NCI-H1105 treated with DMSO at 0.1 percent for 48 hours (cell line): ENCODE measurements at places on chromosomes 2 and 18.

- no peak for DNase-seq
Observed at GRCh38 chr2:208311954-208312353, 45.9 kb downstream of the PIKFYVE start.

DNA sequence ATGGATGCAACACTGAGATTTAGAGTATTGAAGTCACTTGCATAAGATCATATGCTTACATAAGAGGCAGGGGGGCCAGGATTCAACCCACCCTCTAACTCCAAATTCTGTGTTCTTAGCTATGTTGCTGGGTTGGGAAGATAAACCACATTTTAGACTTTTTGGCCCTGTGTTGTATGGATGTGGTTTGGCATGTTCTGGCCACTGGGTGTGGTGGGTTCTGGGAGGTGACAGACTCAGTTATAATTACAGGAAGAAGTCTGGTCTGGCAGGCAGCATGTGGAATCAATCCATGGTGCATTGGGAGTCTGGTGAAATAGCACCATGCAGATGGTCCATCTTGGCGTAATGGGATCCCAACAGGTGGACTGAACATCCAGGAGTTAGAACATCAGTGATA is 138.9 kb downstream of the LTBP1 start:
- no peak for DNase-seq

DNA sequence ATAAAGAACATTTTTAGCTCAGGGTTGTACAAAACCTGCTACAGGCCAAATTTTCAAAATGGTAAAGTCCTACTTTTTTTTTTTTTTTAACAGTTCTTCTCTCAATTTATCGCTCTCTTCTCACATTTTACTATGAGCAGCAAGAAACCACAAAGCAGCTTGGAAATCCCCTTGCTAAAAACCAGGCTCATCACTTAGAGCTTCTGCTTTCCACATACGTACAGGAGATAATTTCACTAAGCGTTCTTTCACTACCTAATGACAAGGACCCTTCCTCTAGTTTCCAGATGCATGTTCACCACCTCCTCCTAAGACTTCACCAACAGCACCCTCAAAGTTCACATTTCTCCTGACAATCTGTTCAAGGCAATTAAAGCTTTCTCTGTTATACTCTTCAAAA is 294.9 kb upstream of the CYRIA start:
- no peak for DNase-seq

DNA sequence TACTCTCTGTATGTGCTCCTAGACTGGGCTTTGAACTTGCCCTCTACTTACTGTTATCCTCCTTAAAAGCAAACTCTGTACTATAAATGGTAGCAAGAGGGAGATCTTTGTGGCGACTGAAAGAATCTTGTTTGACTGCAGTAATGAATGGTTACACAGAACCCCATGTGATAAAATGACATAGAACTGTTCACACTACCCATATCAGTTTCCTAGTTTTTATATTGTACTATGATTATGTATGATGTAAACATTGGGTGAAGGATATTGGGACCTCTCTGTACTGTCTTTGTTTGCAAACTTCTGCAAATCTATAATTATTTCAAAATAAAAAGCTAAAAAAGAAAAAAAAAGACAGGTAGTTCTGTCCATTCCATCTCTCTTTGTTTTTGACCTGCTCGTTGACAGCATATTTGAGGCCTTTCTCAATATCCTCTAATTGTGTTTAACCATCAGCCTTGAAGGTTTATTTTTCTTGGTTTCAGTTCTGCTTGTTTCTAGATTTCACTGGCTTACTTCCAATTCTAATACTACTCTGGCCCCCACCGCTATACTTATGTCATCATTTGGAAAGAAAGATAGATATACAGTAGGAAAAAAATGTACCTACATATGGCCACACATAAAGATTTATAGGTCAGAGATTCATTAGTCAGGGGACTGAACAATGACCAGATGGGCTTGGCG is 79.2 kb upstream of the MYO3B start:
- DNase-seq = no peak

- no peak for DNase-seq
Observed at GRCh38 chr2:555164-555922, 121.9 kb downstream of the TMEM18 start.

DNA sequence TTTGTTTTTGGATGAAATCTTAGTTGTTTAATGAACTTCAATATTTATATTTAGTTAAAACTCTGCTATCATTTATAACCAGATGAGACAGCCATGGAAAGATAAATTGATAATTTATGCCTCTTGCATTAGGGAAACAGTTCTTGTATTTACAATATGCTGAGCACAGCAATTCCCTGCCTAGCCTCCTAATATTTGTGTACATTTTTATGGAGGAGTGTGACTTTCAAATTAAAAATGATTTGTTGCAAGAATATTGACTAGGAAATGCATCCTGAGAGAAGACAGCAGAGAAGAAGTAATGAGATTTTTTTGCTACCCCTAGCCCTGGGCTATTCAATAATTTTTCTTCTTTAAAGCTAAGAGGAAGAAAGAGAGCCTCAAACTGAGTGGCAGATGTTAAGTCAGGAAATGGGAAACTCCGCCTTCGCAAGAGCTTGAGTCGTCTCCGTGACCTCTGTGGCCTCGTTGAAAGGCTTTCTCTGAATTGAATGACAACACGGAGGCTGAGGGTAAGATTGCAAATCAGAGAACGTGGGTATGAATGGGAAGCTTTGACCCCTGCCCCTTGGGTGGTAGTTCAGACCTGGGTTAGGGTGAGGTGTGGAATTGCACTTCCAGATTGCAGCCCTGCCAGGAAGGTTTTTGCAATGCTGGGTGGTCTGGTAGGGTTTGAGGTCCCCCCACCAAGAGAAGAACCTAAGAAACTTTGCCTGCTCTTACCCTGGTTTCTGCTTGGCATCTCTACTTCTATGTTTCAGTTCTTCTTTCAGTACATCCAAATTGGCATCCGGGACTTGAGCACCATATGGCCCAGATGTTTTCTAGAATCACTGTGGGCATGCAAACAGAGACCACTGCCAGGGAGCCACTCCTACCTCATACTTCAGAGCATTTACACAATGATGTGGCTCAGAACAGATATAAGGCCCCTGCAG is 210.3 kb upstream of the RBMS1 start:
- no peak for DNase-seq

DNA sequence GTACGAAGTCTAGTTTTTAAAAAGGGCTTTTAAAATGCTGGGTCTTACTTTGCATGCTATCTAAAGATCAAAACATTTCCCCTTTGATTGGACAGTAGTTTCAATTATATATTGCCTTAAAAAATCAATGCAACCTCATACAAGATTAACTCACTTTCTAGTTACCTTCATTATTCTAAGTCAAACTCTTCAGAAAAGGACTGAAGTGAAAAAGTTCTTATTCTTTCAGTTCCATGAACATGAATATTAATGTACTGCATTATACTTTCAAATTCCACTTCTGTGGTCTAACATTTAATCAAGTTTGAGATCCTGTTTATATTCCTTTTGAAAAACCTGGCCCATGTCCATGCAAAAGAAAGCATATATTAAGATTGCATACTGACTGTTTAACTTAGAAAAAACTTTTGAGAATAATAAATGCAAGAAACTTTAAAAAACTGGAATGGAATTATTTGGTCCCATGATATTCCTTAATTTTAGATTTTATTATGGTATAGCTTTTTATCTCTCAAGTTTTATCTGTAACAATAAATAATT is 11.2 kb upstream of the ENOSF1 start:
- DNase-seq = no peak

- DNase-seq = peak; percentile 88
Observed at GRCh38 chr2:147679191-147679954, 165.5 kb upstream of the ACVR2A start.

DNA sequence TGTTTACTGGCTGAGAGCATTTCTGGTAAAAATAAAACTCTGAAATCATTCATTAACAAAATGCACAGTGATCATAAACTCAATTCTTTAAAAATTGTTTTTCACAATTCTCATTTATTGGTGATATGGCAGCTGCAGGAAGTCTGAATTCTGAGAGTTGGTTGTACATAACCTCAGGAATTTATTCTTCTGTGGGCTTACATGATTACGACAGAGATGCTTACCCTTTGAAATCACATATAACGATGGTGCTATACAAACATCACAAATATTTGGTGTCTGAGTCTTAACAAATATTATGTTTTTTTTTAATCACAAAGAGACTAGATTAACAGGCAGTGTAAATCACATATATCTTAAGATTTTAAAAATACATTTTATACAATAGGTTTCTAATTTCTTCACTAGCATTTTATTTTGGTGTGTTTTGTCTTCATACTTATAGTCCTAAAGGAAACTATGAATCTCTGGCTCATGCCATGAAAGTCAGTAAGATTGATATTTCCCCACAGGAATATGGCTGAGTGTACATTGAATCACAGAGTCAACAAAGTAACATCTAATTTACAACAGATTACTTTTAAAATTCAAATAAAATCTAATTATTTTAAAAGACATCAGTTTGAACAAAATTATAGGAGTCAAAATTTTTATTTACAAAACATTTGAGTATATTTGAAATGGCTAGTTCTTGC is 318.8 kb upstream of the THUMPD2 start:
- no peak for DNase-seq

DNA sequence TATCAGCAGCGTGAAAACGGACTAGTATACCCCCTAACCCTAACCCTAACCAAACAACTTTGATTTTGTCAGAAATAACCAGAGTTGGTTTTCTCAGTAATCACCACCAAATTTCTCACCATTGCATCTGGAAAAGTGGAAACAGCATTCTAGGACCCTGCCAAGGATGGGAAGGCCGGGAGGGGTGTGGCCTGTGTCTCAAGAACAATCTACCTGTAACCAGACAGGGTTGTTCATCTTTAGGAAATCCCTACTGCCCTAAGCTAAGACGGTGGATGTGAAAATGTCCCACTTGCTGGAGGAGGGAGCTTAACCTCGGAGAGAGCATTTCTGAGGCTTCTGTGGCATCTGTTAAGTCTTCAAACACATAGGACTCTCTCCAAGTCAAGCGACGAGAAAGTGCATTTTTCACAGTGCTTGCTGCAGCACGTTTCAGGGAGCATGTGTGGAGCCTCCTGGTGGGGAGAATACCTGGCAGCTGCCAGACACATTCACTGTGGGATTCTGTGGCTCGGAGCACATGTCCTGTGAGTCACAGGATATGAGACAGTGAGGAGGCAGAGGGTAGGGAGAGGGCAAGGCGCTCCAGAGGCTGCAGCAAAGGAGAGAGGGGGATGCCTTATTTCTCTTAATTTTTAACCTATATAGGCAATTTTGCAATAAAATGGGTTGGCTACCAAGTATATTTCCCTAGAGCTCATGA is 207.5 kb downstream of the SPP2 start:
- no peak for DNase-seq

- no peak for DNase-seq
Observed at GRCh38 chr18:41553716-41554115, 401.3 kb upstream of the PIK3C3 start.

DNA sequence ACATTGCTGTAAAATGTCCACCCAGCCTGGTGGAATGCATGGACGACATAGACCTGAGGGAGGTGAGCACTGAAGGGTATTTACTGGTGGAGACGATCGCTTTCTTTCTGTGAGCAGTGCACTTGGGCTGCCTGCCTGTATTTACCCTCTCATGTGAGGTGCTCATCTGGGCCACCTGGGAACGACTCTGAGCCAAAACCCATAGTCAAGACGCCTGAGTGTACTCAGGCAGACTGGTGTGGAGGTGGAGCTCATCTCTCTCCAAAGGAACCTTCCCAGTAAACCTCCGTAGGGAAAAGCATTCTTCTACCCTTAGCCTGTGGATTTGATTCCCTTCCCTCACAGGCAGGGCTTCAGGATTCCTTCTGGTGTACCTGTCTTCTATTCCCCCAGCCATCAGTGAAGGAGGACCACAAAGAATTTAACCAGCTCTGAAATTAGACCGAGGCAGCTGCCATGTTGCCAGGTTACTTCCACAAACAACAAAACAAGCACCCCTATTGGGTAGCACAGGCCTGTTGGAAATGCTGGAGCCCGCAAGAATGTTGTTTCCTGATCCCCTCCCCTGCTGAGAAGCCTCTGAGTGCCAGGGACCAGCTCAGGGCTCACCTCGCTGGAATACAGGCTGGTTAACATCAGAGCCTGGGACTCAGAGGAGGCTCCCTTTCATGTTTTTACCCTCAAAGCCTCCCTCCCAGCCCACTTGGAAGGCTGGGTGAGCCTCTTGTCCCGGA is 47.5 kb upstream of the TXNDC2 start:
- peak; percentile 0 for DNase-seq

GRCh38 chr2:126949775-126950174 is 51.1 kb downstream of the TEX51 start:
- DNase-seq = no peak

DNA sequence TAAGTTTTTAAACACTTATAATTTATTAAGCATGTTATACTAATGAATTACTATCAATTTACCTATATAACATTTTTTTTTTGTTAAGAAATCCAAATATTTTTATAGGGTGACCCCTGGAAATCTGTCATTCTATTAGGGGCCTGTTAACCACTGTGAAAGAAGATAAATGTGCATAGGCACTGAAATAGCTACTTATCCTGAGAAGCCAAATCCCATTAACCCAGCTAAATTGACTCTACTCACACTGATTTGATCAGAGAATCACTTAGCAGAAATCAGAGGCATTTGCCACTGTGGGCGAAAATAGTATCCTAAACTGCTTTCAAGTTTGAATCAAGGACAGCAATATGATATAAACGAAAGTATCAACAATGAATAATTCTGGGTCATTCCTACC is 90.0 kb upstream of the GULP1 start:
- no peak for DNase-seq

GRCh38 chr2:112698834-112699515 is 21.8 kb upstream of the NT5DC4 start:
- DNase-seq = no peak

- DNase-seq = no peak
Observed at GRCh38 chr2:126835831-126836230, 62.9 kb upstream of the TEX51 start.

GRCh38 chr2:43164686-43165085 is 61.7 kb downstream of the ZFP36L2 start:
- DNase-seq = no peak

DNA sequence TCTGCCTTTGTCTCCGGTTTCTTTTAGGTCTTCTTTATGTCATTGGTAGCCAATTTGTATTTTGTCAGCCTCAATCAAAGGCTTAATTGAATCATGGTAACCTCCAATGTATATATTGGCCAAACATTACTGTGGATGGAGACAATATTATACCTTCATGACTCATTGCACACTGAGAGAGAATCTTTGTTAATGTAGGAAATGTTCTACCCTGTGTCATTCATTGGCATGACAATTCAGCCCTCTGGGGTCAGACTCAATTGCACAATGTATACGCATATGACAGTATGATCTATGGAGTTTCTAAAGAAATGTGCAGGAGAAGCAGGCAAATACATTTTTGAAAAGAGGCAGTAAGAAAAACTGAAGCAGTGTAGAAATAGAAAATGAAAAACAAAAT is 162.6 kb downstream of the PDE11A start:
- DNase-seq = no peak
